Activated CD8-positive, alpha-beta T cell treated with anti-CD3 and anti-CD28 coated beads for 36 hours (primary cell): ENCODE measurements at places on chromosomes 1 and 21. TPM values are rescaled to one million over a fixed set of nuclear protein-coding genes. Genes with fewer than 3 reads are reported as not detected.
A peak's percentile ranks its signal among the peaks of the same experiment; 100 is the strongest.

DNA sequence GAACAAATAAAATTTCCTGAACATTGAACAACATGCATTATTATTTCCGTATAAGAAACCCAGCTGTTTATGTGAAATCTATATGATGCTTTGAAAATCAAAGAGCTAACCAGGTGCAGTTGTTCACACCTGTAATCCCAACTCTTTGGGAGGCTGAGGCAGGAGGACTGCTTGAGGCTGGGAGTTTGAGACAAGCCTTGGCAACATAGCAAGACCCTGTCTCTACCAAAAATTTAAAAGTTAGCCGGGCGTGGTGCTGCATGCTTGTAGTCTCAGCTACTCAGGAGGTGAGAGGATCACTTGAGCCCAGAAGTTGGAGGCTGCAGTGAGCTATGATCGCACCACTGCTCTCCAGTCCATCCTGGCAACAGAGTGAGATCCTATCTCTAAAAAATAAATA is 4.8 kb upstream of the ZNF281 start:
- no peak for DNase-seq

DNA sequence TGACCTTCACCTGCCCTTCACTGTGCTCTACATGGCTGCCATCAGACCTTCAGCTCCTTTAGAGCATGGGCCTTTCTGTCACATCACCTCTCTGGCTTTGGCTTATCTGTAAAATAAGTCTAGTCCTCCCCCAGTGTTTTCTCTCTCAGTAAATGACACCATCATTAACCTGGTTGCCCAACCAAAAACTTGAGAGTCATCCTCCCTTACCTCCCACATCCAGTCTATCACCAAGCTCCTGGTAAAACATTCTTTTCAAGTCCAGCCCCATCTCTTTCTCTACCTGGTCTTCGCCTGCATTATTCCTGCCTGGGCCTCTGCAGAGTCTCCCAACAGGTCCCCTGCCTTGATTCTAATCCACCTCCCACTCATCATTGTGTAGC is 13.1 kb downstream of the SLC26A9 start:
- DNase-seq: no peak

GRCh38 chr1:235972311-235972689 is 92.6 kb downstream of the NID1 start:
- no peak for DNase-seq

GRCh38 chr1:222896630-222897526 is 82.0 kb downstream of the DISP1 start:
- DNase-seq: no peak

GRCh38 chr1:228903434-228904071 is 168.3 kb downstream of the RHOU start:
- DNase-seq: no peak

DNA sequence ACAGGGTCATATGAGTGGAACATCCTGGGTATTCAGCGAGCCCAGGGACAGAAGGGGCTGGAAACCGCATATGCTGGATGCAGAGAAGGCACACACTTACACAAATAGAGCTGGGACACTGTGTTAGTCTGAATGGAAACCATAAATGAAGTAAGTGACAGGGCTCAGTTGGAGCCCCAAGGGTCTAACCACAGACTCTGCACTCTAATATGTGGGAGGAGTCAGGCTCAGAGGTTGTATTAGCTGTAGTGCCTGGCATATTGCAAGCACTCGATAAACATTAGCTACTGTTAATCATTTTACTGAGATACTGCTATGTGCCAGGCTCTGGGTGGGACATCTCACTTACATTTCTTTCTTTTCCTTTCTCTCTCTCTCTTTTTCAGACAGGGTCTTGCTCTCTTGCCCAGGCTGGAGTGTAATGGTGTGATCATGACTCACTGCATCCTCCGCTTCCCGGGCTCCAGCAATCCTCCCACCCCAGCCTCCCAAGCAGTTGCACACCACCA is 6.5 kb upstream of the OLIG1 start:
- DNase-seq: no peak

DNA sequence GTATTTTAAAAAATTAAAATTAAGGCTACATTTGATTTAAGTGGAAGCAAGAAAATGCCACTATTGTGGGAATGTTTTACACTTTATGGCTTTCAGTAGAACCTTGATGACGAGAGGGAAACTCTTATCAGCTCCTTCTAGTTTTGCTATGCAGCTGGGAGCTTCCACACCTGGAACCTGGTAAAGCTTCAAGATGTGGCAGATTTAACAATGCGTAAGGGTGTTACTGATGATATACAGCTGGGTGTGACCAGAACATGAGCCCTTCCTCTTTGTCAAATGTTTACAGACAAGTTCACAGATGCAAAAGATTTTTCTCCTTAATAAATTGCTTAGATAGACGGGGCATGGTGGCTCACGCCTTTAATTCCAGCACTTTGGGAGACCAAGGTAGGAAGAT is 20.3 kb downstream of the TTC13 start:
- no peak for DNase-seq

GRCh38 chr1:158506369-158506987 is 34.5 kb downstream of the OR10R2 start:
- peak; percentile 57 for DNase-seq

GRCh38 chr1:246678816-246679793 is 45.1 kb upstream of the SCCPDH start:
- no peak for DNase-seq

- DNase-seq: no peak
Measured at GRCh38 chr1:227789084-227790033, 26.1 kb upstream of the PRSS38 start.

DNA sequence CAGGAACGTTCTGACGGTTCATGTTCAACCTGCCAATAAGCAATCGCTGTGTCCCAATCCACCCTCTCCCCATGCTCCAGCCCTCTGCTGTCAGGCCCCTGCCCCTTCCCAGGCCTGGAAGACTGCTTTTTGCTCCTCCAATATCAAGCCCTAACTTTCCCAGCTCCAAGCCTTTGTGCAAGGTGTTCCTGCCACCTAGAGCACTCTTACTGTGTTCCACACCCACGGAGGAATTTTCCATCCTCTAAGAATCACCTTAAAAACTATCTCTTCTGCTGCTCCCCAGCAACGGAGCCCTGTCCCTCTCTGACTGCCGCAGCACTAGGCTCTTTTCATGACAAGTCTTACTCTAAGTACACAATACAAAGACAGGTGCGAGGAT is 657.9 kb downstream of the AJAP1 start:
- no peak for DNase-seq

GRCh38 chr21:34158866-34159835 is 85.8 kb downstream of the MRPS6 start:
- DNase-seq: no peak

Gene KRTAP6-1
- not detected for total RNA-seq

Gene TMPRSS2
- not detected for total RNA-seq

Gene IVL
- total RNA-seq: not detected

Gene C1QA
- not detected for total RNA-seq

Gene SYT14
- not detected for total RNA-seq

Gene PGBD5
- total RNA-seq: not detected

Gene NBPF11
- 5.6 TPM for total RNA-seq

Gene MCOLN2
- 15.7 TPM for total RNA-seq

Gene LIN28A
- total RNA-seq: not detected

Gene SLFNL1
- total RNA-seq: 0.25 TPM

Gene DRAM2
- total RNA-seq: 27.5 TPM

Gene FAM72B
- 28.6 TPM for total RNA-seq

Gene ADCY10
- 0.05 TPM for total RNA-seq

Gene RHD
- not detected for total RNA-seq

Gene ICOSLG
- 5.9 TPM for total RNA-seq
